ENCODE measurements at places on chromosomes 3 and 15.

DNA sequence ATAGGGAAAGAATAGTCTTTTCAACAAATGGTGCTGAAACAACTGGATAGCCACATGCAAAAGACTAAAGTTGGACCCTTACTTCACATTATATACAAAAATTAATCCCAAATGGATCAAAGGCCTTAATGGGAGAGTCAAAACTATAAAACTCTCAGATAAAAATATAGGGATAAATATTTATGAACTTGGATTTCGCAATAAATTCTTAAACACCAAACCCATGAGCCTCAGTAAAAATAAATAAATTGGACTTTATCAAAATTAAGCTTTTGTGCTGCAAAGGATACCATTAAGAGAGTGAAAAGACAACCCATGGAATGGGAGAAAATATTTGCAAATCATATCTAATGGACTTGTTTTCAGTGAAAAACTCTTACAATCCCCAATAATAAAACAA, 18.7 kb upstream of the TOP2B start:
- no peak for DNase-seq

GRCh38 chr3:5054098-5054497, 68.0 kb upstream of the ARL8B start:
- DNase-seq: no peak

GRCh38 chr15:39451121-39451688, 129.7 kb upstream of the THBS1 start:
- no peak for DNase-seq

DNA sequence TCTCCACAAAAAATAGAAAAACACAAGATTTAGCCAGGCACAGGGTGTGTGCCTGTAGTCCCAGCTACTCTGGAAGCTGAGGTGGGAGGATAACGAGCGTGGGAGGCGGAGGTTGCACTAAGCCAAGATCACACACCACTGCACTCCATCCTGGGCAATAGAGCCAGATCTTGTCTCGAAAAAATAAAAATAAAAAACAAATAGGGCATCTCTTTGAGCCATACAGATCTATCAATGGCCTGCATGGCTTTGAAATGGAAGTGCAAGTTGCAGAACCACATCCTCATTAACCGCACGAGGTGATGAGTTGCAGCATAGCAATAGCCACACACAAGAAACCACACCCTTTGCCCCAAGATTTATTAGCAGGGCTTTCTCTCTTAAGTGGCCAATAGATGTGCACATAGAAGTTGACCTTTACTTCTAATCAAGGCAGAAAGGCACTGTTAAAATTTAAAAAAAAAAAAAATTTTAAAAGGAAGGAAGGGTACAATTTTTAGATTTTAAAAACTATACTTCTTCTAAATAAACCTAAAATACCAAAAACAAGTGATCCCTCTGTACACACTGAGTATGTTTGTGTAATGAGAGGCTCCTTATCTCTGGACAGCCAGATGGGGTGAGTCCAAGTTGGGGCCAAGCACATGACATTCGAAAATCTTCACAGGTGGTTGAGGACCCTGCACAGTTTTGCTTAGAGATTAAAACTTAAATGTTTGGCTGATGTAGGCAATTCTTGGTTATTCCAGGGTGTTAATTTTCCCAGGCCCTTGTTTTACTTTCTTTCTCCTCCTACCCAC, 53.4 kb downstream of the FILIP1L start:
- DNase-seq: no peak

DNA sequence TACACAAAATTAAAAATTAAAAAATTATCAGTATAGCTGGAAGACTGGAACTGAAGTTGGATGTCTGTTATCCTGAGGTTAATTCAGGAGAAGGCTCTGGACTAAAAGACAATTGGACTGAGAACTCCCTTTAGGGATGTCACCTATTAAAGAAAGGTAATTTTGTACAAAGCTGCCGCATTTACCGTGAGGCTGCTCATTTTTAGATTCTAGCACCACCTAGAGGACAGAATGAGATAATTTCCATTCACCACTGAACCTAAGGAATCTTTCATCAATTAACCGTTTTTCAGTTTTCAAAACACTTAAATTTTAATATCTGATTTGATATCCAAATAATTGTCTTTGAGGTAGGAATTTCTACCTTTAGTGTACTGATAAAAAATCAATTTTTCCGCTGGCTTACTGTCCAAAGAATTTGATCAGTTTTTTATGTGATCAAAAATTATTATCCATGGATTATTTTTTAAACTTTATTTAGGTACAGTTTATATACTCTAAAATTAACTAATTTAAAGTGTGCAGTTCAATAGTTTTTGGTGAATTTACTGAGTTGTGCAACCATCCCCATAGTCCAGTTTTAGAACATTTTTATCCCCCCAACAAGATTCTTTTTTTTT, 106.7 kb upstream of the TNIK start:
- peak; percentile 68 for DNase-seq

DNA sequence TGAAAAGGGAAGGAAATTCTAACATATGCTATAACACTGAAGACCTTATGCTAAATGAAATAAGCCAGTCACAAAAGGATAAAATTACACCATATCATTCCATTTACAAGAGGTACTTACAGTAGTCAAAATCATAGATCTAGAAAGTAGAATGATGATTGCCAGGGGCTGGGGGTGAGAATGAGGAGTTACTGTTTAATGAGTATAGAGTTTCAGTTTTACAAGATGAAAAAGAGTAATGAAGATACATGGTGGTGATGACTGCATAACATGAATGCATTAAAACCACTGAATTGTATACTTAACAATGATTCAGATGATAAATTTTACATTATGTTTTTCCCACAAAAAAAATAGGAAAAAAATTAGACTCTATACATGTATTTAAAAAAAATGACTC, 152.6 kb downstream of the SCAPER start:
- DNase-seq: no peak

- no peak for DNase-seq
Observed at GRCh38 chr15:75231836-75232235, 26.3 kb upstream of the GOLGA6C start.

- no peak for DNase-seq
Observed at GRCh38 chr3:46935168-46935858, 41.2 kb downstream of the CCDC12 start.

- peak; percentile 50 for DNase-seq
Observed at GRCh38 chr15:73965094-73965757, 26.9 kb downstream of the STOML1 start.

GRCh38 chr15:40815042-40815698, 7.9 kb upstream of the DNAJC17 start:
- DNase-seq: no peak

- peak; percentile 64 for DNase-seq
Observed at GRCh38 chr3:187041362-187042307, 97.7 kb downstream of the RPL39L start.

GRCh38 chr15:40439960-40440742, 602 bp upstream of the BAHD1 start:
- peak; percentile 37 for DNase-seq

DNA sequence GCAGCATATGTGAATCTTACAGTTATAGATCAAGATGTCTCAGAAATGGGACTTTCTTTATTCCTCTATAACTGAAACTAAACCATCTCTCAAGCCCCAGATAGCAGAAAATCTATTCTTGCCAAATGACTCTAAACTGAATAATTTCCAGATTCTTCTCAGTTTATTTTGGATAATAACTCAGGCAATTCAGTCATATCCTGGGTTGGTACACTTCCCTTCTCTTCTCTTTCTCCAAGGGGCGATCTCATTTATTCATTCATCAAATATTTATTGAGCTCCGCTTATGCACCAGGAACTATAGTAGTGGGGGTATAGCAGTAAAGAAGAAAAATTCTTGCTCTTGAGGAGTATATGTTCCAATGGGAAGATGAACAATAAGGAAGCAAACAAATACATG, 13.5 kb upstream of the PCOLCE2 start:
- DNase-seq: no peak

DNA sequence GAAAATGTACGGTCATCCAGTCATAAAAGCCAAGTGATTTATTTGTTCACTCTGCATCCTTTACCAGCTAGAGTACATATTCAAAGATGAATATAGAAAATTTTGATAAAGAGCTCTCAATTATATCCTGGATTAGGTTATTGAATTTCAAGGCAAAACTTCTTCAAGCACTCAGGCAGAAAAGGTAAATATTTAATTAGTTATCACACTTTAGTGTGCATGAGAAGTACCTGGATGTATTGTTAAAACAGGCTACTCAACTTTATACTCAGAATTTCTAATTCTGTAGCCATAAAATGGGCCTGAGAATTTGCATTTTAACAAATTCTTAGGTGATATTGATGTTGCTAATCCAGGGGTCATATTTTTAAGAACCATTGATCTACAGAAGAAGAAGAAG, 45.3 kb downstream of the ILDR1 start:
- DNase-seq: no peak

DNA sequence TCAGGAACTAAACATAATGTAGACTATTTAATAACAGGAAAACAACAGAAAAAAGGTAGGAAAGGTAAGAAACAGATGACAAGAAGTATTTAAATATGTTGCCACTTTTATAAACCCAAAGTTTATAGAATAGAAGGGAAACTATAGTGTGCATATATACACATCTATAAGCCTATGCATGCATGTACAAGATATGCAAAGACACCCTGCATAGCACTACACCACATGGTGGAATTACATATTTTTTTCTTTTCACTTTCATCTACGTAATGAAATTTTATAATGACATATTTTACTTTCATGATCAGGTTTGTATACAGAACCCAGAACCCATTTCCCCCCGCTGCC, 136.8 kb downstream of the MEX3B start:
- DNase-seq: no peak

GRCh38 chr3:72487078-72487765, 361.0 kb downstream of the SHQ1 start:
- no peak for DNase-seq

DNA sequence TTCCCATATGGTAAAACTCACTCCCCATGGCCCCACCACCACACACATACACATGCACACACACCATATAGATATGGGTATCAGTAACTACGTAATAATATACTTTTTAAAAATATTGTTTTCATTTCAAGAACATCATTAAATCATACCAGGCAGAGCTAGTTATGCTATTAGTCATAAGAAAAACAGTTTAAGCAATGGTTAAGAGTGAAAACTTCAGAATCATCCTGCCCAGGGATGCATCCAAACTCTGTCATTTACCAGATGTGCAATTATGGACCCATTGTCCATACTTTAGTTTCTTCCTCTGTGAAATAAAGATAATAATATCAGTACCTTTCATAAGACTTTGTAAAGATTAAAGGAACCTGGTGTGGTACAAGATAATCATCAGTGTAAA, 608.3 kb downstream of the RBMS3 start:
- no peak for DNase-seq

DNA sequence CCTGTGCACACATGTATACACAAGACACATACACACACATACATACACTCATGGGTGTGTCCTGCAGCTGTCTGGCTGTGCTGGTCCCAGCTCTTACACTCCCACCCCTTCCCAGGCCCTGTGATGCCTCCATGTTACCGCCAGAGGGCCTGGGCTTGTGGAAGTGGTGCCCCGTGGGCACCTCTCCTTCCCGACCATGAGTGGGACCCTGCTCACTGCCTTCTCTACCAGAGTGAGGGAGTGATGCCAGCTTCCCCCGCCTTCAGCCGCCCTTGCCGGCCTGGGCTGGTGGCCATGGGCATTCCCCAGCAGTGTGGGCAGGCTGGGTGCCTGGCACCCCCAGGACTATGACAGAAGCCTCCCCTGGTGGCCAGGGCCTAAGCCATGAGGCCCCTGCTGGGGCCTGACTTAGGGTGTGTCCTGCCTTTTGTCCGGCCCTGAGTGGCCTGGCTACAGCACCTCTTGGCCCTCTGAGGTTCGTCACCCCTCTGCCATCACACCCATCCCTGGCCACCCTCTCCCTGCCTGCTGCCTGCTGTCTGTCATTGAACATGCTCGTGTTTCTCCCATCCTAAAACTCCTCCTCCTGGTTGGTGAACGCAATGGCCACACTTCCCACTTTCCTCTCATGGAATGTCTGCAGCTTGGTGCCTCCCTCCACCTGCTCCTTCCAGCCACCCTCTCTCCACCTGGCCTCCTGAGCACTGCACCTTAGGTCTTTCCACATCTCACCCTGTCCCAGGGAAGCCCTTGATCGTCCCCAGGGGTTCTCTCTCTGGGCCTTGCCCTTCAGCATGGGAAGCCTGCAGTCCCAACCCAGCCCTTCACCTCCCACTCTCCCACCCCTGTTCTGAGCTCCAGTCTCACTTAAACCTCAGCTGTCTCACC, 14.6 kb downstream of the HDAC11 start:
- peak; percentile 71 for DNase-seq

GRCh38 chr15:100726421-100727190, 124.2 kb downstream of the ASB7 start:
- no peak for DNase-seq

GRCh38 chr3:33664195-33664594, 53.9 kb downstream of the CLASP2 start:
- no peak for DNase-seq

DNA sequence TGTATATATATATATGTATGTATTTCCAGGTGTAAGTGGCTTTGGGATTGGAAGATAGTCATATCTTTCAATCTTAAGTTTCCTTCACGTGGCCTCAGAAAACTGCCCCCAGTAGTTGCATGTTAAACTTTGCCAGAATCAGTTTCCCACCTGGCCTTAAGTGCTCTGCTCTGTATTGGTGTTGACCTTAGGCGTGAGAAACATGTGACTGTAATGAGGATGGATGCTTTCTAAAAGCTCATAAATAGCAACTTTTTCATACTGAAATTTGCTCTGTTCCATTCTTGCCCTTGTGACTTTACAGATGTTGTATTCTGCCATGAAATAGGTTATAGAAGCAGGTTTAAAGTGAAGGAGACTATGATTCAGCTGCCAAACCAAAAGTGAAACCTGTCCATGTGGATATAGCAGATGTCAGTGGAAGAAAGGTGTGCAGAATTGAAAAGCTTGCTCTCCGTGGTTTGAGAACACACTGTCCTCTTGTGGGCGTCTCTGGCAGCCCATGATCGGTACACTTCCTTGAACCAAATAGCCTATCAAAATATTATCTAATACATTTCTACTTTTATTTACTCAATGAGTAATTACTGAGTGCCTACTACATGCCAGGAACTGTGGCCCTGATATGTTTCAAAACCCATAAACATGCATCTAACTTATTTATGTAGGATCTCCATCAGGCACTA, 15.8 kb downstream of the SCG5 start:
- DNase-seq: no peak

DNA sequence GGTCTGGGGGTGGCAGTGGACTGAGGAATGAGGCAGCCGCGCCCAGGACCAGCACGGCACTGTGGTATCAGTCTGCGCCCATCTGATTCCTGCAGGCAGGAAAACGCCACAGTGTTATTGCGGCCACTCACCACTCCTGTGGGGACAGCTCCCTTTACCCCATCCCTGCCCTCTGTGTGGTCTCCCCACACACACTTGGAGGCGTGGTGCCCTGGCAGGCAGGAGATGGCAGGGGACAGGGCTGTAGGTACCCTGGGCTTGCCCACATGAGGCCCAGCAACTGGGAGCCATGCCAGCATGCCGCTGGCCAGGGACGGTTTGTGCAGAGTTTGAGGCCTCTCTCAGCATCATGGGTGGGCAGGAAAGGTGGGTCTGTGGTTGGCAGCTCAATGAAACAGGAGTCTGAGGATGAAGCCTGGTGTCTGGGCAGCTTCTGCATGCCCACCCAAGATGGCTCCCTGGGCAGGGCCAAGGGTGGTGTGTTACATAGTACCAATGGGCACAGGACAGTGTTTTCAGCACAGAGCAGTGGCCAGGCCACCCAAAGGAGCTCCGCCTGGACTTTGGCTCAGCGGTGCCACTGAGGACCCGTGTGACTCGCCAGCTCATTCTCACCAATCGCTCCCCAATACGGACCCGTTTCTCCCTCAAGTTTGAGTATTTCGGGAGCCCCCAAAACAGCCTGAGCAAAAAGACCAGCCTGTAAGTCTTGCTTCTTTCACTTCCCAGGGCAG, 27.2 kb downstream of the ACAA1 start:
- no peak for DNase-seq

Data from NAMALWA (cell line).